ENCODE measurements at places on chromosomes 12 and 14.

- DNase-seq, result no peak
Observed at GRCh38 chr12:53495903-53496751, 3.1 kb downstream of the MAP3K12 start.

DNA sequence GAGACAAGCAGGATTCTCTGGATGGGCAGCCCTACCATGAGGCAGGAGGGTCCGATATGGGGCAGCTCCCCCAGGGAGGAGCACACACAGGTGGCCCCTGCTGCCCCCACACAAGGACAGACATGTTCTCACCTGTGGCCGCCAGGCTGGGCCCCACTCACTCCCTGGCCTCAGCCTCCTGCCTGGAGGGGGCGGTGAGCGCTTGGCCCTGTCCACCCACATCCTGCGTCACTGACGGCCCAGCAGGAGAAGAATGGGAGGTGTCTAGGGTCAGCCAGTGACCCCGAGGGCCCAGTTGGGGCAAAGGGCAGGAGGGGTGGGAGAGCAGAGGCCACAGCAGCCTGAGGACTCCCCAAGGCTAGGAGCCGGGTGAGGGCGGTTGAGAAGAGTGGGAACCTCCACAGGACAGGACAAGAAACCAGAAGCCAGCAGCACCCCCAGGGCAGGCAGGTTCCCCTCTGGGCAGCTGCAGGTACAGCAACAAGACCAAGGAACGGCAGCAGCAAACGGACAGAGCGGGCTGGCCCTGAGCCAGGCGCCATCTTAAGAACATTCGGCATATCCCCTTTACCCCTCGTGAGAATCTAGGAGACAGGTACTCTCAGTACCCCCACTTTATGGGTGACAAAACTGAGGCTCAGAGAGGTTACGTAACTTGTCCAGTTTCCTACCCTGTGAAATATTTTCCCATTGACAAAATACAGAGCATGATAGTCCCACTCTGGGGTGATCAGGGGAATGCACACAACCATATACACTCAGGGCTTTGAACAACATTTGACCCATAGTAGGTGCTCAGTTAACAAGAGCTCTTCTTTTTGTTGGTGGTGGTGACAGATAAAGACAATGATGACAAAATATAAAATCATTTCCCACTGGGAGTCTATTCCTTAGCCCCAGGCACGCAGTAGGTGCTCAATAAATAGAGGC is 74.3 kb downstream of the NCOR2 start:
- DNase-seq, result no peak

GRCh38 chr12:42320796-42321195 is 5.1 kb downstream of the ZCRB1 start:
- DNase-seq, result no peak

GRCh38 chr12:55927588-55928502 is at the start of gene PYM1:
Gene PYM1, minus strand, starts transcription at chr12:55927894. Its CDS starts 133 bp downstream, at chr12:55927761.
- no peak for DNase-seq

DNA sequence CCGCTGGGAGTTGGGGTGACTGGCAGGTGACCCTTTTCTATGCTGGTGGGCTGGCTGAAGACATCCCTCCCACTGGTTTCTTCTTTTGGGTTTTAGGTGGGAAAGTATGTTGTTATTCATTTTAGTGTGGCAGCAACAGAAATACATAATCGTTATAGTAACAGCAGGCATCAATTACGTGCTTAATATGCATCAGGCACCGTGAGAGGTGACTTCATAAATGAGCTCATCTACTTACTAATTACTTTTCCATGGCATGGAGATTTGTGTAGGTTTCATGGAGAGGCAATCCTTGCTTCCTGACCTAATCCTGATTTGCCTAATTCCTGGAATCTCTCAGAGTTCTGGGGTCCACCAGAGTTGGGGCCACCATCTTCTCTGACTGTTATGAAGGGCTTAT is 13.4 kb upstream of the CELA1 start:
- DNase-seq, result no peak

- DNase-seq, result no peak
Observed at GRCh38 chr14:78157494-78158437, 12.4 kb upstream of the NRXN3 start.

DNA sequence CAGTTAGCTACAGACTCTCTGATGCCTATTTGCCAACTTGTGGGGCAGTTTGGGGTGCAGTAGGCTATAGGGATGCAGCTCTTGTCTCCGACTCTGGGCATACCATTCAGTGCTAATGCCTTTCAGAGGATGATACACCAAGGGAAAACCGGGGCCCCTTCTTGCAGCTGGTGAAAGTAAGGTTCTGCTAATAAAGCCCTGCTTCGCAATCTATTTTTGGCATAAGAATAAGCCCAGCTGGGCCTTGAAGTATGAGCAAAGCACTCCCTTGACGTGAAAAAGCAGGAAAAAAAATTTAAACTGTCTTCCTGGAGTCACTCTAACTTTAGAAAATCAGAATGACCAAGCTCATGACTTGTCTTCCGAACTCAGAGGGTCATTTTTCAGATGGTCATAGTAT is 124.1 kb upstream of the RBM19 start:
- no peak for DNase-seq

- no peak for DNase-seq
Observed at GRCh38 chr12:82486524-82487235, 128.4 kb downstream of the METTL25 start.

DNA sequence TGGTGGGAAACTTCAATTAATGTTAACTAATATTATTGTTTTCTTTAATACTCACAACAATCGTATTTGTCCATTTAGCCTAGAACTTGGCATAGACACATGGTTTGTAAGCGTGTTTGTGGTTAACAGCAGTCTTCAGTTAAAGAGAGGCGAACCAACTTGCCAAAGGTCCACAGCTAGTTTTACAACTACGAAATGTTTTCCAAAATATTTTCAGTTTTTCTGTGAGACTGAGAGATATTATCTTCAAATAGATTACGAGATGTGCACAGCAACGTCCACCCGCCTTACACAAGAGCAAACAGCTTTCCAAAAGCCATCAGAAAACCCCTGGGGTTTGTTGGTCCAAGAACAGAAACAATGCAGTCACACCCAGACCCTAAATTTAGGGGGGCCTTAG is 58.6 kb upstream of the RASSF3 start:
- no peak for DNase-seq

- no peak for DNase-seq
Observed at GRCh38 chr12:123951467-123951866, 21.2 kb downstream of the CCDC92 start.
